ENCODE measurements at places on chromosomes 1 and 21. TPM values are rescaled to one million over a fixed set of nuclear protein-coding genes. Genes with fewer than 3 reads are reported as not detected.

DNA sequence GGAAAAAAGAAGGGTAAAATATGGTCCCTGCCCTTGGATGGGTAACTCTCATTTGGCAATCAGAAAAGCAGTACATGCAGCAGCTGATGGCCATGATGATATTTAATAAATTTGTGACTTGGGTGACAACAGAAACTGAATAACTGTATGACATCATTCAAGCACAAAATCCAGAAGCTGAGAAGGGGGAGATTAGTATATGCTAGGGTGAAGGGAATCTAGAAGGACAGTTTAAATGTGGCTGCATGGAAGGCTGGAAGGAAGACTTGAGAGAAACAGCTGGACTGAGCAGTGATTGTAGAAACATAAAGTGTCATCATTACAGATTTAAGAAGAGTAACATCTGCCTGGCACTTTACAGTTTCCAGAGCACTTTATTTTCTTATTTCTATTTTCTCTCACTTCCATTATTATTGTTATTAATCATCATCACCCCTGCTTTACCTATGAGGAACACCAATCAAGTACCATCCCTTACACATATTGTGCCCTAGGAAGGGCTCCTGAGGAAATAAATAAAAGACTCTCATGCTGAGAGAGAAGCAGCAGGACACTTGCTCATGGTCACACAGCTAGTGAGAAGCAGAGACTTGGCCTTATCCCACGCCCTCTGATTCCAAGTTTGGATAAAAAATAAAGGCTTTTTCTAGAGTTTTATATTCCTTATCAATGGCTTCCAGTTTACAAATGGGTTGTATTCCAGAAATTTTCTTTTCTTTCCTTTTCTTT, 207.2 kb downstream of the PBX1 start:
- no peaks in the 10 kb centered on the region for H3K27me3 ChIP-seq
- no peak for DNase-seq
- no peak overlapping the region for H3K4me3 ChIP-seq
- no peak overlapping the region for H3K27ac ChIP-seq
- H3K4me1 ChIP-seq = peaks cover 6% of the 10 kb centered on the region

GRCh38 chr21:20257052-20257740, 741.0 kb upstream of the NCAM2 start:
- H3K36me3 ChIP-seq = no peaks in the 10 kb centered on the region
- no peak overlapping the region for H3K4me3 ChIP-seq
- H3K27ac ChIP-seq = no peak overlapping the region
- no peak for DNase-seq

DNA sequence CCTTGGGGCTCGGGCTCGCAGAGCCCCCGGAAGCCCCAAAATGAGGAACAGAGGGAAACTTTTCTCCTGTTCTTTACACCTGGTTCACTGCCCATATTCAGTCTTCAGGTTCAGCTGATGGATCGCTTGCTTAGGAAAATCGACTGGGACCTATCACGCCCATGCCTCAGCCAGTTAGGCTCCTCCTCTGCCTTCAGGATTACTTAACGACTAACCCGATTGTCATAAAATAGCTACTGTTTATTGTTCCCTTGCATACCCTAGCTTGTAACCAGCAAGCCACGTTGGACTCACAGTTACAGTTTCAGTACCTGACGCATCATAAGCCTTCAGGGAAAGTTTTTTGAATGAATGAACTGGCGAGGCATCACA, 692 bp downstream of the TARDBP start:
- peaks cover 49% of the 10 kb centered on the region for H3K36me3 ChIP-seq
- no peaks in the 10 kb centered on the region for H3K27me3 ChIP-seq
- peaks cover 12% of the 10 kb centered on the region for H3K4me1 ChIP-seq

GRCh38 chr1:226814751-226815537, 55.5 kb upstream of the PSEN2 start:
- H3K27me3 ChIP-seq = no peaks in the 10 kb centered on the region
- H3K36me3 ChIP-seq = no peaks in the 10 kb centered on the region
- no peak overlapping the region for H3K4me3 ChIP-seq
- H3K27ac ChIP-seq = peak overlapping the region; percentile 68
- peak; percentile 86 for DNase-seq

GRCh38 chr1:199404976-199405375, 622.5 kb upstream of the NR5A2 start:
- no peaks in the 10 kb centered on the region for H3K4me1 ChIP-seq
- DNase-seq = no peak
- H3K27ac ChIP-seq = no peak overlapping the region
- no peaks in the 10 kb centered on the region for H3K36me3 ChIP-seq
- no peaks in the 10 kb centered on the region for H3K27me3 ChIP-seq
- no peak overlapping the region for H3K4me3 ChIP-seq

DNA sequence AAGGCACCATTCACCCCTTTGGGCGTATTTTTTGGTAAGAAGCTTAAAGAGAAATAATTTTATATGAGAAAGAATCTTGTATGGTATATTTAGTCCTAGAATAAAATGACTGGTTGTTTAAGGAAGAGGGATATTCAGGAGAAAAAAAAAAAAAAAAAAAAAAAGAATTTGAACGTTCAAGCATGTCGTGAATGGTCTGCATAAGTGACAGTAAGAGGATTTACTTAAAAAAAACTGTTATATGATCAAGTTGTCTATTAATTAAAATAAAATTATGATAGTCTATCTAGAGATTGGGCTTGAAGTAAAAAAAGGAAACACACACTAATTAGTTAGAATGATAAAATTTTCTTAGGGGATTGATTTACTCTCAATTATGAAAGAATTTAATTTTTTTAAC, 11.7 kb upstream of the OR14I1 start:
- H3K4me1 ChIP-seq = no peaks in the 10 kb centered on the region
- H3K27ac ChIP-seq = no peak overlapping the region
- H3K36me3 ChIP-seq = no peaks in the 10 kb centered on the region
- DNase-seq = no peak

DNA sequence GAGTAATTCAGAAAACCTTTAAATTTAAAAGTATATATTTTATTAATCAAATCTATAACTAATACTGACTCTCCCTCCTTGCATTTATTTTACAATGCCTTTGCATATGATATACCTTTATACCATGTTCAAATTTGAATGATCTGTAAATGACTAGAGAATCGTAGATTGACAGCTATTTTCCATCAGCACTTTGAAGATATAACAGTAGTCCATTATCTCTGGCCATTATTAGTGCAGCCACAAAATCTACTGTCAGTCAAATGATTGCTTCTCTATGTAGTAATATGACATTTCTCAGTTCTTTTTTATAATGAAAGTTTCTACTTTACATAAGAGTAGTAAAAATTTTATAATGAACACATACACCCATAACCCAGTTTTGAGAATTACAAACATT, 1054.8 kb upstream of the B3GALT2 start:
- no peak overlapping the region for H3K4me3 ChIP-seq
- no peaks in the 10 kb centered on the region for H3K4me1 ChIP-seq
- DNase-seq = no peak
- H3K36me3 ChIP-seq = no peaks in the 10 kb centered on the region
- H3K27ac ChIP-seq = no peak overlapping the region

DNA sequence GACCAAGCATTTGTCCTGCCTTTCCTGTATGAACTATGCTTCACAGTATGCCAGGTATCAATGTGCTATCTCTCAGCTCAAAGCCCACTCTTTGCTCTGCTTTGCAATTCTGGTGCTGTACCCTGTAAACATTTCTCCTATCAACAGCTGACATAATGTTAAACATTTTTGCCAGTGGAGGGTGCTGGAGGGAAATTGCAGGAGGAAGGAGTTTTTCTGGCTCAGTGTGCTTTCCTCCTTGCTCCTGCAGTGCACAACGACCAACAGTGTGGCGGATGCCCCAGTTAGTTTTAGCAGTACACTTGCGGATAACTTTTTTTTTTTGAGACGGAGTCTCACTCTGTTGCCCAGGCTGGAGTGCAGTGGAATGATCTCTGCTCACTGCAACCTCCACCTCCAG, 67.1 kb upstream of the PTGFRN start:
- H3K27me3 ChIP-seq = no peaks in the 10 kb centered on the region
- no peak overlapping the region for H3K27ac ChIP-seq
- no peak for DNase-seq
- no peaks in the 10 kb centered on the region for H3K36me3 ChIP-seq
- H3K4me3 ChIP-seq = no peak overlapping the region

- peaks cover 8% of the 10 kb centered on the region for H3K4me1 ChIP-seq
- no peak for DNase-seq
- H3K4me3 ChIP-seq = no peak overlapping the region
- H3K36me3 ChIP-seq = no peaks in the 10 kb centered on the region
- H3K27me3 ChIP-seq = no peaks in the 10 kb centered on the region
Observed at GRCh38 chr1:30087465-30087864, 635.9 kb downstream of the MATN1 start.

- DNase-seq = peak; percentile 84
- H3K36me3 ChIP-seq = no peaks in the 10 kb centered on the region
- no peak overlapping the region for H3K4me3 ChIP-seq
Observed at GRCh38 chr1:41357451-41358101, 3.7 kb upstream of the FOXO6 start.

- H3K36me3 ChIP-seq = no peaks in the 10 kb centered on the region
- no peak for DNase-seq
- H3K27me3 ChIP-seq = no peaks in the 10 kb centered on the region
- H3K27ac ChIP-seq = no peak overlapping the region
- H3K4me1 ChIP-seq = no peaks in the 10 kb centered on the region
Observed at GRCh38 chr21:42433946-42434551, 30.3 kb downstream of the UBASH3A start.

DNA sequence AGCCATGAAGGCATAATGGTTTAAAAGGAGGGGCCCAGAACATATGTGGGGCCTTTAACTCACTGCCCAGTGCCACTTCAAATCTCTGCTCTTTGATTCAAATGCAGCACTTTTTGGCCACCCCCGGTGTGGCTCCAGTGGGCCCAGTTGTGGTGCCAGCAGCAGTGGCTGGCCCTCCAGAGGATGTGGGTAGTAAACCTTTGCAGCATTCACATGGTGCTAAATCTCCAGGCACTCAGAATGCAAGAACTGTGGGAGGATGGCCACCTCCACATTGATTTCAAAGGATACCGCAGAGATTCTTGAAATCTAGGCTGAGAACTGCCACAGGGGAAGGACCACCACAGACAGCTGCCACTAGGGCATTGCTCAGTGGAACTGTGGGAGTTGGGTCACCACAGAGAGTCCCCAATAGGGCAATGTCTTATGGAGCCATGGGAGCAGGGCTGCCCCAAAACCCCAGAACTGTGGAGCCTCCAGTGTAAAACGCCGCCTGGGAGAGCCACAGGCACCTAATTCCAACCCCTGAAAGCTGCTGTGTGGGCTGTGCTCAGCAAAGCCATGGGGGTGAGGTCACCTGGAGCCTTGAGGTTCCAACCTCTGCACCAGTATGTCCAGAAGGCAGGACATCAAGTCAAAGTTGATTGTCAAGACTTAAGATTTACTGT, 6.6 kb upstream of the ADAM30 start:
- no peaks in the 10 kb centered on the region for H3K36me3 ChIP-seq
- DNase-seq = no peak
- no peak overlapping the region for H3K27ac ChIP-seq
- no peaks in the 10 kb centered on the region for H3K27me3 ChIP-seq
- no peak overlapping the region for H3K4me3 ChIP-seq

DNA sequence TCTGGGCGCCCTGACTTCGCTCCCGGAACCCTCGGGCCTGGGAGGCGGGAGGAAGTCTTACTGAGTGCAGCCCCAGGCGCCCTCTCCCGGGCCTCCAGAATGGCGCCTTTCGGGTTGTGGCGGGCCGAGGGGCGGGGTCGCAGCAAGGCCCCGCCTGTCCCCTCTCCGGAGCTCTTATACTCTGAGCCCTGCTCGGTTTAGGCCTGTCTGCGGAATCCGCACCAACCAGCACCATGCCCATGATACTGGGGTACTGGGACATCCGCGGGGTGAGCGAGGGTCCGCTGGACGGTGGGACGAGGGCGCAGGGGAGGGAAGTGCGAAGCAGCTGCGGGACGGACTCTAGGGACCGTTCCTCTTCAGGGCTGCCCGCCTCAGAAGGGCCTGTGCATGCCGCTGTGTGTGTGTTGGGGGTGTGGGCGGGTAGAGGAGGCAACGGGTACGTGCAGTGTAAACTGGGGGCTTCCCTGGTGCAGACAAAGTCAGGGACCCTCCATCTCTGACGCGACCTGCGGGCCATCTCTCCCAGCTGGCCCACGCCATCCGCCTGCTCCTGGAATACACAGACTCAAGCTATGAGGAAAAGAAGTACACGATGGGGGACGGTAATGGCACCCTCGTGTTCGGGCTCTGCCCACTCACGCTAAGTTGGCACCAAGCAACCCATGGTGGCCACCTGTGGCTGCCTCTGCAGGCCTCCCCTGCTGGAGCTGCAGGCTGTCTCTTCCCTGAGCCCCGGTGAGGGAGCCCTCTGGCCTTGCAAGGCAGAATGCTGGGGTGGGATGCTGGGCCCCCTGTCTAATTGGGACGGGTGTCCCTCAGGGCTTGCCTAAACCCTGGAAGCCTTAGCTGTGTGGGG, at the start of gene GSTM1:
GSTM1 (plus strand) TSS at position 177 of the 859 bp plus-strand sequence; CDS start at position 234, 57 bp downstream.
- no peak within 1 kb of the TSS for H3K4me3 ChIP-seq
- H3K4me1 ChIP-seq = no peaks in the 10 kb centered on the region
- DNase-seq = no peak
- H3K27ac ChIP-seq = no peak within 1 kb of the TSS
- H3K27me3 ChIP-seq = no peaks in the 10 kb centered on the region

DNA sequence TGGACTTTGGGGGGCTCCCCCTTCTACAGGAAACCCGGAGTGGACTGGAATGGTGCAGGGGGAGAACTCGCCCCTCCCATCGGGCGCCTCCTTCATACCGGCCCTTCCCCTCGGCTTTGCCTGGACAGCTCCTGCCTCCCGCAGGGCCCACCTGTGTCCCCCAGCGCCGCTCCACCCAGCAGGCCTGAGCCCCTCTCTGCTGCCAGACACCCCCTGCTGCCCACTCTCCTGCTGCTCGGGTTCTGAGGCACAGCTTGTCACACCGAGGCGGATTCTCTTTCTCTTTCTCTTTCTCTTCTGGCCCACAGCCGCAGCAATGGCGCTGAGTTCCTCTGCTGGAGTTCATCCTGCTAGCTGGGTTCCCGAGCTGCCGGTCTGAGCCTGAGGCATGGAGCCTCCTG, at the start of gene TNFRSF14:
TNFRSF14 (plus strand) TSS at position 95 of the 401 bp plus-strand sequence; CDS start at position 389, 294 bp downstream.
- peaks cover 69% of the 10 kb centered on the region for H3K27me3 ChIP-seq
- no peaks in the 10 kb centered on the region for H3K4me1 ChIP-seq
- no peak within 1 kb of the TSS for H3K27ac ChIP-seq
- no peak for DNase-seq
- H3K36me3 ChIP-seq = no peaks in the 10 kb centered on the region

DNA sequence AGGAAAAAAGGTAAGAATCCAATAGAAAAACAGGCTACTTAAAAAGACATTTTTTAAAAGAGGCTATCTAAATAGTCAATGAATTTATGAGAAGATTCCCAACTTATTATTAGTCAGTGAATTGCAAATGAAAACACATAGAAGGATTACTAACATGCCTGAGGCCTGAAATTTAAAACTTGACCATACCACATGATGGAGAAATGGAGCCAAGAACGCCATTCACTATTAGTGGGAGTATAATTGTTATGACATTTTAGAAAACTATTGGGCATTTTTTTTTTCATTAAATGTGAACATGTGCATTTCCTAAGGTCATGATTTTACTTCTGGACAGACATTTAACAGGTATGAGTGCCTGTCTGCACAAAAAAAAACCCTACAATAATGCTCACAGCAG, 24.8 kb upstream of the OR2B11 start:
- H3K27me3 ChIP-seq = no peaks in the 10 kb centered on the region
- no peak overlapping the region for H3K27ac ChIP-seq
- H3K4me1 ChIP-seq = no peaks in the 10 kb centered on the region

SAMD11 gene
- 39.2 TPM for total RNA-seq

ETNK2 gene
- 9.4 TPM for total RNA-seq

SPRR5 gene
- total RNA-seq = not detected

OPTC gene
- total RNA-seq = not detected

ATPAF1 gene
- 54.3 TPM for total RNA-seq

AMPD1 gene
- total RNA-seq = not detected

CFHR1 gene
- total RNA-seq = 0.10 TPM

EXO1 gene
- total RNA-seq = 57.4 TPM

ZNF648 gene
- total RNA-seq = not detected

HIVEP3 gene
- total RNA-seq = 2.5 TPM

DCDC2B gene
- total RNA-seq = not detected

CRB1 gene
- total RNA-seq = 0.08 TPM
